ENCODE measurements at places on chromosomes 11 and 22.

- no peak for DNase-seq
These were observed 151.7 kb downstream of the ADAMTS15 start for GRCh38 chr11:130600139-130600538.

- DNase-seq = no peak
These were observed 927.0 kb downstream of the BRD1 start for GRCh38 chr22:48900626-48901025.

- no peak for DNase-seq
These were observed 28.0 kb downstream of the KCNQ1OT1 start for GRCh38 chr11:2671748-2672147.

- no peak for DNase-seq
These were observed 45.7 kb downstream of the BCL2L13 start for GRCh38 chr22:17684245-17684644.

DNA sequence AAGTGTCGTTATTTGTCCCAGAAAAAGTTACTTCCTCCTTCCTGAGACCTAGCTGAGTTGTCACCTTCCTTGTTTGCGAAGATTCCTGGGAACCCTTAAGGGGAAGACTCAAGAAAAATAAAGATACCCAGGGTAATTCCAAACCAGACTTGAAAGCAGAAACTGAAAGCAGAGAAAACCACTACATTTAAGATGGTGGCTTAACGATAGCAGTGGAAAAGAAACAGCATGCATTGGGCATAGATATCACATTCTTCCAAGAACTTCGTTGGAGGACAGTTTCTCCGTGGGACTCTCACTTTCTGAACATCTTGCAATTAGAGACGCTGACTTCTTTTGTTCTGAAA lies 89.1 kb downstream of the FAM76B start:
- DNase-seq = no peak

DNA sequence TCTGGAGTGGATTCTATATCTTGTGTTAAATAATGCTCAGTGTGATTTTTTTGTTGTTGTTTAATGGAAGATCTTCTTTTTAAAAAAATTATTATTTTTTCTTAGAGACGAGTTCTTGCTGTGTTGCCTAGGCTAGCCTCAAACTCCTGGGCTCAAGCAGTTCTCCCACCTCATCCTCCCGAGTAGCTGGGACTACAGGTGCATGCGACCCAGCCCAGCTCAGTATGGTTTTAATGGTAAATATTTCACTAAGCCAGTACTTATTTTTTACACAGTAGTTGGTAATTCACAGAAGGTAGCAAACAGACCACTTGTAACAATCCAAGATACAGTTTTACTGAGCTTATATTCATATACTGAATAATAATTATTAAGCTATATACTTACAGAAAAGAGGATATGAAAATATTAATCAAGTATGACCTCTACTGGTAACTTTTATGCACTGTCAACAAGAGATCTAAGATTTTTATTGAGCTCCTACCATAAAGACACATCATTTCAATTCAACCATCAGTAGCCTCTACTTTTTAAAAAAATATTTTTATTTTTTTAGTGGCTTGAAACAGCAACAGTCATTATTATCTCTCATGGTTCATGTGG lies 6.1 kb upstream of the CD59 start:
- DNase-seq = no peak

DNA sequence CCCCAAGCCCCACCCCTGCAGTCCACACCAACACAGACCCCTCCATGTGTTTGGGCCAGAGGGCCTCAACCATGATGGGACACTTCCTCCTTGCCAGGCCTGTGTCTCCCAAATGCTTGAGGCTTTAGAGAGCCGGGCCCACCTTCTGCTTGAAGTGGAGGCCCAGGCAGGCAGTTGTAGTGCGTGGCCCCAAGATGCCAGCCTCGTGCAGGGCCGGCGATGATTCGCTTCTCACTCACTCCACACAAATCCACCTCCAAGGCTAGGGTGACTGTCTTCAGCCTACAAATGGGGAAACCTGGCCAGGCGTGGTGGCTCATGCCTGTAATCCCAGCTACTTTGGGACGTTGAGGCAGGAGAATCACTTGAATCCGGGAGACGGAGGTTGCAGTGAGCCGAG lies 5.7 kb downstream of the PRR5 start:
- no peak for DNase-seq

DNA sequence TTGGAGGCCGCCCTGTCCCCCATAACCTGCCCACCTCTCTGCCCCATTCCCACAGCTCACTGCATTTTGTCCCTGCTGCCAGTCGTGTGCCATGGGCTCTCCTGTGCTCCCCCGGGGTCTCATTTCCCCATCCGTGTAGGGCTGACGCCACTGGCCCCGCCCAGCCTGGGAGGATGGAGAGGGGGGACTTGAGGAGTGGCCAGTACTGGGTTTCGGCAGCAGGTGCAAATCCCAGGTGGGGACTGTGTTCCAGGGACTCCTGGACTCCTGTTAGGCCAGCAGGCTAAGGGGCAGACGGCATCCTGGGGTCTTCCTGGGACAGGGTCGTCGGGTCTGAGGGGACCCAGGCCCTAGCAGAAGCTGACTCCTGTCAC lies 1.2 kb upstream of the MYO7A start:
- no peak for DNase-seq

GRCh38 chr11:108703916-108704315 lies 39.0 kb downstream of the DDX10 start:
- no peak for DNase-seq

DNA sequence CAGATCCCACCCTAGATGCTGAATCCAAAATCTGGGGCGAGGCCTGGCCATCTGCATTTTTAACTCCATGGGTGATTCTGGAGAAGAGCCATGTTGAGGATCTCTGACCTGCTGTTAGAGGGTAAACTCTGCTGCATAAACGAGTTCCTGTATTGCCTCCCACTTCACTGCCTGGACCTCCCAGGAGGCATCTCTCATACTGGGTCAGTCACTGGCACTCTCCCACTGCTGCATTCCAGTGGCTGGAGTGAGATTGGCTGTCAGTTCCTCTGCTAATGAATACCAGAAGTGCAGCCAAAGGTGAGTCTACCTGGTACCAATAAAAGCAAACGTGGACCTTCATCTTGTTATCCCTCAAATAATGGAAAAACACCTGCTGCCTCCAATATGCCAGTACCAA lies 10.3 kb downstream of the POLDIP3 start:
- DNase-seq = no peak
